Urinary bladder (tissue), 4 donors: ENCODE measurements at places on chromosomes 1 and 21. TPM values are rescaled to one million over a fixed set of nuclear protein-coding genes. Genes with fewer than 3 reads are reported as not detected.

Gene BTBD8
- polyA plus RNA-seq, result 2.0 TPM

Gene SPTA1
- 0.06 TPM for polyA plus RNA-seq

Gene OLFM3
- polyA plus RNA-seq, result not detected

Gene GUCA2B
- not detected for polyA plus RNA-seq

Gene GLIS1
- polyA plus RNA-seq, result 2.0 TPM

Gene NUF2
- polyA plus RNA-seq, result 0.48 TPM

Gene F5
- polyA plus RNA-seq, result 1.1 TPM

Gene INAVA
- polyA plus RNA-seq, result 6.2 TPM

Gene ZMYM4
- polyA plus RNA-seq, result 14.1 TPM

Gene RNF207
- polyA plus RNA-seq, result 14.1 TPM

Gene NFIA
- polyA plus RNA-seq, result 18.1 TPM

Gene ZZZ3
- polyA plus RNA-seq, result 20.0 TPM

Gene CNKSR1
- 4.2 TPM for polyA plus RNA-seq

Gene HTR6
- not detected for polyA plus RNA-seq

Gene CD53
- polyA plus RNA-seq, result 48.9 TPM

Gene CYP4A22
- not detected for polyA plus RNA-seq

Gene ACTL8
- polyA plus RNA-seq, result not detected

Gene FCER1G
- polyA plus RNA-seq, result 161 TPM

Gene UBL4B
- polyA plus RNA-seq, result not detected

Gene CYP2J2
- 4.1 TPM for polyA plus RNA-seq

Gene RGS16
- 5.9 TPM for polyA plus RNA-seq

Gene KIF21B
- 1.0 TPM for polyA plus RNA-seq

Gene CCT3
- polyA plus RNA-seq, result 178 TPM

Gene LORICRIN
- not detected for polyA plus RNA-seq

Gene DMRTB1
- not detected for polyA plus RNA-seq

Gene DYNLT5
- 1.3 TPM for polyA plus RNA-seq

Gene PRAMEF25
- polyA plus RNA-seq, result not detected

Gene KIF14
- polyA plus RNA-seq, result 0.09 TPM

Gene FLG
- polyA plus RNA-seq, result 0.05 TPM

Gene ITLN2
- polyA plus RNA-seq, result 0.37 TPM

Gene DIO1
- polyA plus RNA-seq, result 0.08 TPM

Gene MTARC2
- polyA plus RNA-seq, result 18.2 TPM

Gene WNT3A
- polyA plus RNA-seq, result not detected

Gene VWA5B1
- 0.51 TPM for polyA plus RNA-seq

Gene TRMT13
- 9.8 TPM for polyA plus RNA-seq
